ENCODE measurements at places on chromosomes 5 and 9. TPM values are rescaled to one million over a fixed set of nuclear protein-coding genes. Genes with fewer than 3 reads are reported as not detected.

PTGR1 gene
- total RNA-seq = 63.7 TPM

PPP3R2 gene
- total RNA-seq = not detected

SV2C gene
- total RNA-seq = 0.11 TPM

ANKDD1B gene
- total RNA-seq = 0.10 TPM

CCNJL gene
- total RNA-seq = 3.1 TPM

CYSRT1 gene
- total RNA-seq = 0.92 TPM

IER5L gene
- 10.7 TPM for total RNA-seq

PCDH12 gene
- 0.07 TPM for total RNA-seq

SURF2 gene
- 47.2 TPM for total RNA-seq

All from foreskin keratinocyte (primary cell).